Midbrain (tissue), 1 donor: ENCODE measurements at places on chromosomes 16 and 17.
A peak's percentile ranks its signal among the peaks of the same experiment; 100 is the strongest.

DNA sequence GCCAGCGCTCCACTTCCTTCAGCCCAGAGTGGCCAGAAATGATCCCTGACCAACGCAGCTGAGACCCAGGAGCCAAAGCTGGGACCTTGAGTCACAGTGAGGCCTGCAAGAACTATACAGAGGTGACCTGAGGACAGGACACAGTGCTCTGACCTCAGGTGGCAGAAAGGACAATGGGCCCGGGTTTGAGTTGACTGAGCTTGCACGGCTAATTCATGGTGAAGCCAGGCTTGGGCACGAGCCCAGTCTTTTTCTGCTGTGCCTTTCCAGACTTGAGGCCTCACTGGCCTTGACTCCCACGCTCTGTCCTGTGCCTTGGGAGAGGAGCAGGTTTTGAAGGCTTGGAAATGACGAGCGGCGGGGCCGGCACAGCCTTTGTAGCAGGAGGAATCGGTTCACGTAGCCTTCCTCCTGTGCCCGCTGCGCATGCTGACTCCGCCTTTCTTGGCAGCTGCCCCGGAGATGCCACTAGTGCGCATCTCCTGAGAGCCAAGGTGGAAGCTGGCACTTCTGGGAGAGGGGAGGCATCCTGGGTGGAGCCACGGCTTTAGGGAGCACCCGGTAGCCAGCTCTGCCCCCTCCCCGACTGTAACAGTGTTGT lies 34.9 kb downstream of the NDEL1 start:
- peak; percentile 18 for DNase-seq

GRCh38 chr17:69246726-69247375 lies 18.2 kb upstream of the ABCA10 start:
- peak; percentile 71 for DNase-seq

DNA sequence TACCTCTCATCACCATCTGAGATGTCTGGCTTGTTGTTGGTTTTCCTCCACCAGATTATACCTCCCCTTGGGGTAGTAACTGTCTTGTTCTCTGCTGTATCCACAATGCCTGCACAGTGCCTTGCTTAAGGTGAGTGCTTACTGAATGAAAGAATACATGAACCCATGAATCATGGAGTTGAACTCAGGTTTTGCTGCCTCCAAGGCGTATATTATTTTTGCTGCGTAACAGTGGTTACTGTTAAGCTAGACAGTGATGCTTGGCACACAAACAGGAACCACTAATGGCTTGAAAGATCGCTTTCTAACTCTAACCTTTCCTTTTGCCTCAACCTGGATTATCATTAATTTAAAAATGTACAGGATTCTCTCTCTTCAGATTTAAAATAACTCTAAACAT lies 695.8 kb downstream of the TOX3 start:
- DNase-seq: no peak

DNA sequence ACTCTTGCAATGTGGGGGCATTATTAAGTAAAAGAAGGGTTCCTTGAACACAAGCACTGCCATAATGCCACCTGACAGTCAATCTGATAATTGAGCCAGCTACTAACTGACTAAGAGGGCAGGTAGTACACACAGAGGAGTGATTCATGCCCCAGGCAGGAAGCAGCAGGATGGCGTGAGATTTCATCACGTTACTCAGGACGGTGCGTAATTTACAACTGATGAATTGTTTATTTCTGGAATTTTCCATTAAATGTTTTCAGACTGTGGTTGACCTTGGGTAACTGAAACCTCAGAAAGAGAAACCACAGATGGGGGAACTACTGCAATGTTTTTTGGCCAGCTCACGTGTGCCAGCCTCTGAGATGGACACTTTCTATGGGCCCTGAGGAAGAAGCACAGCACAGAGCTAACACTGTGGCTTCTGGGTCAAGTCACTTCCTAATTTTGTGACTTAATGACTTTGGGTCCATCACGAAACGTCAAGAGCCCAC lies 46.7 kb downstream of the C17orf67 start:
- DNase-seq: no peak

- no peak for DNase-seq
Measured at GRCh38 chr16:75042426-75043174, 43.8 kb downstream of the ZNRF1 start.

DNA sequence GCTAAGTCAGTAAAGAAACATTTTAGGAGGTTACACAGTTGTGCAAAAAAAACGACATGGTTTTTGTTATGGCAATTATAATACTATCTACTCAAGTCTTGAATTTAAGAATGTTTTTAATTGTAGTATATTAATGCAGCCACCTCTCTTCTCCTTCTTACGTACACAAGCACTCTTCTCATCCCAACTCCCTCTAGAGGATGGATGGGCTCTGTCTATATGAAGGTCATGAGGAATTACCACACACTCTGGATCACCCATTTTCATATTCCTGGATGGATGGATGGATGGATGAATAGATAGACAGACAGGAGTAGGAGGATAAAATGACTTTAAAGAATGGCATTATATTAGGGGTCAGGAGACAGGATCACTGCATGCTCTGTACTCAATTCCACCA lies 120.0 kb downstream of the PHKB start:
- DNase-seq: no peak

DNA sequence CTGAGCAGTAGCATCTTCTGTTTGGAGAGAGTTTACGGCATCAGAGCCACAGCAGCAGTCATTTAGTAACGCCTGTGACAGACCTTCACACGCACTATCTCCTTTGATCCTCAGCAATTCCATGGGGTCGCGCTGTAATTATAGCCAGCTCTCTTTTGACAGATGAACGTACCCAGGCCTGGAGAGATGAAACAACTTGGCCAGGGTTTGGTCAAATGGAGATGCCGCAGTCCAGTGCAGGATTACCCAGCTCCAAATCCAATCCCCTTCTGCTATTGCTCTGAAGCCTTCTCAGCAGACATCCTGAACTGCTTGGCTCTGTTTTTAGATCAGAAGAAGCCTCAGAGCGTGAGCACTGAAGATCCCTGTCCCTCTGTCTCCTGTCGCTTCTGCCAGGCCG lies 83.9 kb downstream of the SOX9 start:
- DNase-seq: no peak

- no peak for DNase-seq
Measured at GRCh38 chr16:74756203-74756602, 18.4 kb downstream of the FA2H start.

DNA sequence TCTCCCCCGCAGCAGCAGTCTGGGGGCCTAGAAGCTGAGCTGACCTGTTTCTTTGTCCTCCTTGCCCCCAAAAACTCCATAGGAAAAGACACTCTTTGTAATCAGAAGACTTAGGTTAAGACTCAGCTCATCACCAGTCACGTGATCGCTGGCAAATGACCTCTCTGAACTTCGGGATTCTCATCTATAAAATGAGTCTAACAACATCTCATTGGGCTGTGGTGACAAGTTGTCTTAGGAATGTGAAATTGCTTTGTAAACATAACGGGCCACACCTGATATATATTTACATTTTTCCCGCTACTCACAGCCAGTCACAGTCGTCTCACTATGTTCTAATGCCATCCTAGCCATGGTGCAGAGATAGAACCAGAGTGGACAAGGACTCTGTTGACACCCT lies 86.0 kb upstream of the LHX1 start:
- DNase-seq: no peak

GRCh38 chr17:1959871-1960544 lies 65.1 kb downstream of the RTN4RL1 start:
- DNase-seq: no peak

GRCh38 chr17:77957235-77957856 lies 1.2 kb upstream of the TNRC6C start:
- DNase-seq: no peak

DNA sequence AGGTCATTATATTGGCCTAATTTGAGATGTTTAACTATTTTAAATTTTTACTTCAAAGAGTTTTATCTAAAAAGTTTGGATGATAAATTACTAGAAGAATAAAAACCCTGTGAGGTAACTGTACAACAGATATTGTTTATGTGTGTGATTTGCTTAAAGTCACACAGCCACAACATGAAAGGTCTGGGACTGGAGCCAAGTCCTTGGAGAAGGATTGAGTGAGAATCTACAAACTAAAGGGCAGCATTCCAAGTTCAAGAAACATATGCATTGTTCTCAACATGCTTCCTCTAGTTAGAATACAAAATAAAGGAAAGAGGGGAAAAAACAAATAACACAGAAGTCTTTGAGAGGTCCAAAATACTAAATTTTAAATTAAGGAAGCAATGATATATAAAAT lies 131.5 kb upstream of the MON1B start:
- no peak for DNase-seq

DNA sequence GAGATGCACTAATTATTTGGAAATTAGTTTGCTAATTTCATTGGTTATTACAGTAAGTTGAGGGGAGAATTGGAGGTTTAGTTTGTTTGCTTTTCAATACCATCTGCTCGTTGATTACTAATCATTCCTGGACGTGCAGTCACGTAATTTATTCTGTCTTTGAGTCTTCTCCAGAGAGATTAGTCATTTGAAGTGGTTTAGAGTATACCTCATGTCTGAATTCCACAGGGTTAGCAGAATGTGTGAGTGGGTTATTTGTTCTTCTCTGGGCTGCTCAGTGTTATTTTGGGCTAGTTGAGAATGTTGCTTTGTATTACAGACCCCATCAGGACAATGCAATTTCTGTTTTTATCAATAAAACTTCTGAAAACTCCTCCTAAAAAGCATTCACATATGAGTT lies 265.0 kb downstream of the RBFOX1 start:
- no peak for DNase-seq

- no peak for DNase-seq
Measured at GRCh38 chr16:89606006-89606405, 7.4 kb upstream of the DPEP1 start.

DNA sequence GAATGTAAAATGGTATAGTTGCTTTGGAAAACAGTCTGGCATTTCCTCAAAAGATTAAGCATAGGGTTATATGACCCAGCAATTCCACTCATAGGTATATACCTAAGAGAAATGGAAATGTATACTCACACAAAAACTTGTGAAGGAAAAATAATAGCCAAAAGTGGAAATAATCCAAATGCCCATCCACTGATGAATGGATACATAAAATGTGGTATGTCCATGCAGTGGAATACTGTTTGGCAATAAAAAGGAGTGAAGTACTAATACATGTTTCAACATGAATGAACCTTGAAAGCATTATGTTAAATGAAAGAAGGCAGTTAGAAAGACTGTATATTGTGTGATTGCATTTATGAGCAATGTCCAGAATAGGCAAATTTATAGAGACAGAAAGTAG lies 25.1 kb downstream of the NUP93 start:
- no peak for DNase-seq

DNA sequence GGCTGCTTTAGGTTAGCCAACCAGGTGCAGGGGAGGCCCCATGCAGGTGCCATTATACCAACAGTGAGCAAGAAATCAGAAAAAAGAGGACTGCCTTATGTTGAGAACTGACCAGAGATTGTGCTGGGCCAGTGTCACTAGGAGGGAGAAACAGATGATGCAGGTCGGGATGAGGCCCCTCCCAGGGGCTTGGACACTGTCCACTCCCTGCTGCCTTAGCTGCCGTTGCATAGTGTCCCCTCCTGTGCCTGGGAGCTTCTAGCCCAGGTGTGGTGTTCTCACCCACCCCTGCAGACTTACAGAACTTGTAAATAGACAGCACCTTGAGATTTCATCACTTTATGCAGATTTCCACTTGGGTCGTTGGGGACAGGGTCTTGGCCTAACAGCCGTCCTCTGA lies 36.7 kb downstream of the PLD6 start:
- DNase-seq: no peak

DNA sequence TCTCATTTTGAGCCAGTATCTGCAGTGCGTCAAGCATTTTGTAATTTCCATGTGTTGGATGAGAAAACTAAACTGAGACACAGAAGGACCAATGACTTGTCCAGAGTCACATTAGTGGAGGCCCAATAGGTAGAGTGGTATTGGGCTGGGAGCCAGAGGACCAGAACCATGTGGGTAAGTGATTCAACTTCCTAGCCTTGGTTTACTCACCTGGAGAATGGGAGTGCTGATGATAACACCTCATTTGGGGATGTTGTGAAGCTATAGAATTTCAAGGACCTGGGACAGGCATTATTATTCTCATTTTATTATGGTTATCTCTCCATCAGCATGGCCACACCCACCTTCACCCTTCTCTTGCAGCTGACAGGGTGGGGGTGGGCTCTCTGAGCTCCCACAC lies 8.1 kb downstream of the CPNE2 start:
- no peak for DNase-seq

GRCh38 chr17:76659928-76660655 lies 16.5 kb upstream of the ST6GALNAC1 start:
- no peak for DNase-seq

DNA sequence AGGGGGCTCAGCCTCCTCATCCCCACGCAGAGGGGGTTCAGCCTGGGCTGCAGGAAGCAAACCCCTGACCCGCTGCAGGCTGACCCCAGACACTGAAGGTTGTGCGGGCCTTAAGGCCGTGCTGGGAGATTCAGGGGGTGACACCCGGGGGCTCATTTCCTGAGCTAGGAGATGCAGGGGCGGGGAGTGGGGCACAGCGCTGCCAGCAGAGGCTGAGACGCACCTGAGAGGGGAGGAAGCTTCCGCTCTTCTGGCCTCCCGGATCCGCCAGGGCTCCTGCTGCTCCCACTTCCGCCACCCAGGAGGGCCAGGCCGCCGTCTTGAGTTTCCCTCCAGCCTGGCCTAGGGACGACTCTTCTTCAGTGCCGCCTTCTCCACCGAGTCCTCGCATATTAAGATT lies 173.2 kb upstream of the FOXF1 start:
- no peak for DNase-seq

DNA sequence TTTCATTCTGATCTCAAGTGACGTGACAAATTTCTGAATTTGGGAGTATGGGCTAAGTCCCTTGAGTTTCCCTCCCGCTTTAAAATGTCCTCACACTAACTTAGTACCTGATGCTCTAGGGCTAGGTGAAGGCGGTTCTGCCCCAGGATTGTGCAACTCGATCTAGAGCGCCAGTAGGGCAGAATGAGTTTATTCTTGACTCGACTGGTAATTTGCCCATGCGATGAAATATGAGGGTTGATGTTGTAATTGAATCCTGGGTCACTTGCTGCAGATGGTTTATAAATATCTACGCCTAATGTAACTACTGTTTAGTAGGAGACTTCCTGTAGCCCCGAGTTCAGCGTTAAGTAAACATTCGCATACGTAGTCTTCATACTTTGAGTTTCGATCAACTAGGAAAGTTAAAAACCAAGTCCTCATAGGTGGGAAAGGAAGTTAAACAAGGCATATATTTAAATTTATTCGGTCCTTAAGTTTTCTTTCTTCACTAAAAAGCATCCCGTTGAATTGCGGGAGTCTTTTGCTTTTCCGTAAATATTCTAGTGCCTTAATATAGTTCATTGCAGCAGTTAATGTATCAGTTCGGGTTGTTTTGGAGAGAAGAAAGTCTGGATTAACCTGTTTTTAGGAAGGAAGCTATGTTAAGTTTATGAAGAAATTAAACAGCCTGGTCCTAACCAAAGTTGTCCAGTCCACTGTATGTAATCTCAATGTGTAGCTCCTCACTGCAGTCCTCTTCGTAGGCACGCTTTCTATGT lies 1.6 kb downstream of the CTCF start:
- DNase-seq: no peak

- no peak for DNase-seq
Measured at GRCh38 chr17:3795390-3796102, 5.4 kb downstream of the ITGAE start.

- DNase-seq: no peak
Measured at GRCh38 chr17:34902831-34903547, 58.3 kb downstream of the CCT6B start.

- DNase-seq: no peak
Measured at GRCh38 chr16:75394941-75395340, 38.4 kb downstream of the CFDP1 start.
